ENCODE measurements at places on chromosomes 5 and 9. TPM values are rescaled to one million over a fixed set of nuclear protein-coding genes. Genes with fewer than 3 reads are reported as not detected.

Gene PDE8B
- total RNA-seq: under 0.01 TPM

Gene FOXD1
- 0.13 TPM for total RNA-seq

Gene SLC6A7
- not detected for total RNA-seq

Gene ANXA2R
- 6.0 TPM for total RNA-seq

Gene BNC2
- total RNA-seq: 4.5 TPM

Gene NEUROG1
- total RNA-seq: not detected

Gene IFNA13
- not detected for total RNA-seq

Gene TRPM3
- 0.13 TPM for total RNA-seq

Gene RANBP3L
- total RNA-seq: under 0.01 TPM

Gene ACOT12
- total RNA-seq: not detected

Gene FAM120A
- total RNA-seq: 91.4 TPM

Gene LHFPL2
- 39.6 TPM for total RNA-seq

Gene IL13
- not detected for total RNA-seq

Gene SOX30
- not detected for total RNA-seq

Gene CBY3
- total RNA-seq: not detected

Measured in dermis microvascular lymphatic vessel endothelial cell (primary cell).